A673 (cell line): ENCODE measurements at places on chromosomes 11 and 22. TPM values are rescaled to one million over a fixed set of nuclear protein-coding genes. Genes with fewer than 3 reads are reported as not detected.

The MEI1 gene
- 0.09 and 0.24 TPM in 2 replicates for total RNA-seq

The NECTIN1 gene
- total RNA-seq, result 9.8 and 10.1 TPM in 2 replicates

The OR4C6 gene
- total RNA-seq, result not detected in 2 replicates

The PRG2 gene
- not detected in 2 replicates for total RNA-seq

The OR2AT4 gene
- not detected in 2 replicates for total RNA-seq

The DGAT2 gene
- 3.7 and 4.1 TPM in 2 replicates for total RNA-seq

The ISX gene
- total RNA-seq, result not detected in 2 replicates

The AGBL2 gene
- total RNA-seq, result 6.5 and 8.2 TPM in 2 replicates

The TBRG1 gene
- total RNA-seq, result 37.8 and 44.4 TPM in 2 replicates

The MPZL2 gene
- not detected in 2 replicates for total RNA-seq

The UBQLNL gene
- total RNA-seq, result not detected in 2 replicates

The OTOG gene
- not detected in 2 replicates for total RNA-seq

The TRIM66 gene
- total RNA-seq, result 9.7 and 14.6 TPM in 2 replicates

The GALNT18 gene
- 0.37 and 0.44 TPM in 2 replicates for total RNA-seq

The CSF2RB gene
- not detected in 2 replicates for total RNA-seq

The MOGAT2 gene
- not detected in 2 replicates for total RNA-seq

The P2RX6 gene
- total RNA-seq, result 0.39 and 0.43 TPM in 2 replicates

The NAGA gene
- 17.7 and 18.4 TPM in 2 replicates for total RNA-seq

The LGR4 gene
- 24.7 and 27.9 TPM in 2 replicates for total RNA-seq

The GAS2L1 gene
- 22.7 TPM in 2 replicates for total RNA-seq

The TSGA10IP gene
- not detected in 2 replicates for total RNA-seq

The MPZL3 gene
- total RNA-seq, result 0.33 and 0.52 TPM in 2 replicates

The SCGB2A2 gene
- total RNA-seq, result not detected in 2 replicates

The MRGPRX3 gene
- total RNA-seq, result not detected in 2 replicates

The C11orf91 gene
- not detected in 2 replicates for total RNA-seq

The LAYN gene
- 9.6 and 10.0 TPM in 2 replicates for total RNA-seq

The SLC37A4 gene
- 49.3 and 54.6 TPM in 2 replicates for total RNA-seq

The OR8G1 gene
- not detected in 2 replicates for total RNA-seq
